Panc1 (cell line): ENCODE measurements at places on chromosomes 6 and 20. TPM values are rescaled to one million over a fixed set of nuclear protein-coding genes. Genes with fewer than 3 reads are reported as not detected.

Gene SOX12
- 48.6 TPM for total RNA-seq

DNA sequence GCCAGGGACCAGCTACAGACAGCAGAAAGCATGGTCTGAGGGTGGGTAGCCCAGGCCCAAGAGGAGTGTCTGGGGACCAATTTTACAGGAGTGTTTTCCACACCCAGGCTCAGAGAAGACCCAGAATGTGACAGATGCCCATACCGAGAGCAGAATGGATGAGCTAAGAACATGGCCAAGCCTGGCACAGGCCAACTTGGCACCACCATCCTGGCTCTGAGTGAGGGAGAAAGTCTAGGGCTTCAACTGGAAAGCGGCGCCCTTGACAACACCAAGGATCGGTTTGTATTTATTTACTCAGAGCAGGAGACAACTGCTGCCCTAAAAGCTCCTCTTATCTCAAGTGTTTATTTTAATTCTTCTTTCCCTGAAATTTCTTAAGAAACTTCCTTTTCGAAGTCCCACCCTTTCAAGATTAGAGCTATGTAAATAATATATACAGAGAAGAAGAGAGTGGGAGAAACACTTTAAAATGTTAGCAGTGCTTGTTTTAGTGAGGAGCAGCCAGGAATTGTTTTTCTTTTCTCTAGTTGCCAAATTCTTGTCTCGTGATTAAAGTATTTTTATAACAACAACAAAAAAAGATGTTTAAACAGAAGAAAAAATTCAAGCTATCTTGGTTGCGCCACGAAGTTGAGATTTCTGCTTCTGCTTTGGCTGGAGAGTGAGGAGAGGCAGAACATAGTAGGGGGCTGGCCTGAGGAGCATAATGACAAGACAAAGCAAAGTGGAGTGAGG is 16.2 kb downstream of the TNXB start:
- no peaks in the 10 kb centered on the region for H3K4me1 ChIP-seq
- H3K27ac ChIP-seq, result no peak overlapping the region
- no peaks in the 10 kb centered on the region; the same call in 1 of the 2 replicates for H3K27me3 ChIP-seq

DNA sequence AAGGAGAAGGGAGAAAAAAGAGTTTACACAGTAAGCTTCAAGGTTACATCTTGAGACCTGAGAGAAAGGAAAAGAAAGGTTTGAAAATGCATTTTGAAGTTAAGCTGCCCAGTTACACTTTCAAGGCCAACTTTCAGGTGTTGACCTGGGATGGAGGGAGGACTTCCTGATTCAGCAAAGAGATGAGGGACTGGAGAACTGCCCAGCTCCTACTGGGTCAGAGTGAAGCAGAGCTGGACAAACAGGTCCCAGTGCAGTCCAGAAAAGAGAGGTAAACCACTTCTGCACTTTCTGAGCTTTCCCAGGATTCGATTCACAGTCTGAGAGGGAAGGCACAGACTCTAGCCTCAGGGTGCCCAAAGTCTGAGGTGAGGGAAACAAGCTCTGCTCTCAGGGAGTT is 6.0 kb upstream of the TJAP1 start:
- no peaks in the 10 kb centered on the region for H3K27me3 ChIP-seq
- no peaks in the 10 kb centered on the region for H3K36me3 ChIP-seq
- H3K27ac ChIP-seq, result no peak overlapping the region
- no peak for DNase-seq
- H3K4me3 ChIP-seq, result no peak overlapping the region

DNA sequence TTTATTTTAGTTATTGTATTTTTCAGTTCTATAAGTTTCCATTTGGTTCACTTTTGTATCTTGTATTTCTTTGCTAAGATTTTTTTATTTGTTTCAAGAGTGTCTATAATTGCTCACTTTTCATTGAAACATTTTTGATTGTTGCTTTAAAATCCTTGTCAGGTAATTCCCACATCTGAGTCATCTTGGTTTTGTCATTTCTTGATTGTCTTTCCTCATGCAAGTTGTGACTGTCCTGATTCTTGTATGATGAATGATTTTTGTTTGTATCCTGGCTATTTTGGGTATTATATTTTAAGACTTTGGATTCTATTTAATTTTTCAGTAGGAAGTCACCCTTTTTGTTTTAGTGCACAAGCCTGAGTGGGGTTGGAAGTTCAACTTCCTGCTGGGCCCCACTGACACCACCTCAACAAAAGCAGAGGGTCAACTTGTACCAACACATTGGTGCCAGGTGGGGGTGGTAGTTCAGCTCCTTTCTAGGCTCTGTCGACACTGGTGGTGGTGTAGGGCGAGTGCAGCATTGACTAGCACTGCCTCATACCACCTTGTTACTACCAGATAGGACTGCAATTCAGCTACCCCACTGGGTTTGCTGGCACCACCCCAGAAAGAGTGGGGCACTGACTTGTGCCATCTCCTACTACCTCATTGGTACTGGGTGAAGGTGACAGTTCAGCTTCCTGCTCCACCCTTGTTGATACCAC is 8.8 kb downstream of the RSPH3 start:
- no peaks in the 10 kb centered on the region for H3K27me3 ChIP-seq
- H3K36me3 ChIP-seq, result no peaks in the 10 kb centered on the region
- no peak overlapping the region for H3K27ac ChIP-seq
- H3K4me3 ChIP-seq, result no peak overlapping the region
